ENCODE measurements at places on chromosomes 5 and 9.

GRCh38 chr5:74428275-74428674, 212.3 kb downstream of the ENC1 start:
- no peak for DNase-seq

DNA sequence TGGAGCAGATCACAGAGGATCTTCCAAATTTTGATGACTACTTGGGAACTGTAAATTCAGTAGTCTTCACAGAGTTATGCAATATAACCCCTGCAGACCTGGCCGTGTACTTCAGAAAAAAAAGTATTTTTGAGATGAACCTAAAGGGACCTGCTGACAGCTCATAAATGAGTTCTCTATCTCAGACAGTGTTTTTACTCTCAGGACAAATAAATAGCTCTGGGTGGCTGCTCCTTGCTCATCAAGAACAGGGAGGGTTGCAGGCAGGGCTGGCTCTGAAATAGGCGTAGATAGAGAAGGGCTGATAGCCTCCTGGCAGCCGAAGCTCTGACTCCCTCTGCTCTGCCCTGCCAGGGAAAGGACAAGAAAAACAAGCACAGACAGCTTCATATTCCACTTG, 64.8 kb downstream of the PLAC8L1 start:
- DNase-seq = no peak

DNA sequence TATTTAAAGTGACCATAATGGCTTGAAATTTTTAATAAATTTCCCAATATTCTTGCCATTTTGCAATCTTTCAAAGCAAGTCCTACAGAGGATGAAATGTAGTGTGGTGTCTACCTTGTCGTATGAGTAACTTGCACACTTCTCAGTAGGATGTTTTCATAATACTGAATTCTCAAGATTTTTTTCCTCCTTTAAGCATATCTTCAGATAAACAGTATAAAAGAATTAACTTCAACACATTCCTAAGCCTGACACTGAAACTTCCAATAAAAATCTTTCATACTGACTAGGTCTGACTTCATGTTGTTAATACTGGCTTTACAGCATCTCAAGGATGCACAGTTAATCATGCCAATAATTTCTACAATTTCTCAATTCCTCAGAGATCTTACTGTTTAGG, 62.0 kb downstream of the DROSHA start:
- no peak for DNase-seq

GRCh38 chr5:135313946-135314345, 85.1 kb downstream of the MACROH2A1 start:
- no peak for DNase-seq

GRCh38 chr5:123610665-123611405, 98.9 kb downstream of the CSNK1G3 start:
- DNase-seq = no peak
